ENCODE measurements at places on chromosomes 7 and 10. TPM values are rescaled to one million over a fixed set of nuclear protein-coding genes. Genes with fewer than 3 reads are reported as not detected.

DNA sequence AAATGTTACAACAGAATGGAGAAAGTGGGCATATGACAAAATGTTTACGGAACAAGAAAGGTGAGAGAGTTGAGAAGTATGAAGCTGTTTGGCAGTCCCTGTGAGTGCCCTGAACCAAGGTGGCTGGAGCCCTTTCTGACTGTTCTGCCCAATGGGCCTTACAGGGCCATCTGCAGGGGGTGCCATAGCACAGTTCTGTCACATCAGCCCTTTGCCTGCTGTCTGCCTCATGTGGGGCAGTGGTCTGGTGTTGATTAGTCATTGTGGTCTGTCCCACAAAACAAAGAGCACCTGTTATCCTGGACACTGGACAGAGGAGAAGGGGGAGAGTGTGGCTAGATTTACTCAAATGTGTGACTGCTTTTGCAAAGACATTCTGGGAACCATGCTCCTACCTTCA is 51.5 kb upstream of the OSBPL3 start:
- DNase-seq: no peak

DNA sequence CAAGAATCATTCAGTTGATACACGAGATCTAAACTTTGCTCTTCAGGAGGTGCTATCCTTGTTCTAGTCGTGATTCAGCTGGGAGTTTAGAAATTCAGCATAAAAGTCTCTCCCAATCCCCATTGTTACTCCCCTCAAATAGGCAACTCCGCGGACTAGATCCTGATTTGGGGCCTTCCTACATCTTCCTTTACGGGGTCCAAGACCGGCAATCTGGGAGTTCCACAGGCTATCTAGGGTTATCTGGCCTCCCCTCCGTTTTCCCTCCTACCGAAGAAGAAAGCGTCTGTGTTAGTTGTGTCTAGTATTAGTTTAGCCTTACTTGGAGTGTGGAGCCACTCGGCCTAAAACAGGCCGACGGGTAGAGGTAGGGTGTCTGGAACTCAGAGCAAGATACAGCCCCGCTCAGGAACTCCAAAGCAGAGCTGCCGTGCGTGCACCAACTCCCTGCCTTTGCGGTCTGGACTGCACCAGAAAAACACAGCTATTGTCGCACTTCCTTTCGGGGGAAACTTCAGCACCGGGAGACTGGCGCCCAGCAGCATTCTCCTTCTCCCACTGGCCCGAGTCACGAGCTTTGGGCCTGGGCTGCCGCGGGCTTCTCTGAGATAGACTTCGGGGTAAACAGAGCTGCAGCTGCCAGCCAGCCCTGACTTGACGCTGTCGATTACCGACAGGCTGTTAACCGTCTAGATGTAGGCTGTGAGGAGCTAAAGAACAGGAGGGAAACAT is 1.5 kb upstream of the DLX5 start:
- DNase-seq: no peak

- no peak for DNase-seq
These were observed 3.4 kb downstream of the FEZF1 start for GRCh38 chr7:122300956-122301833.

GRCh38 chr7:22138886-22139285 is 193.2 kb upstream of the CDCA7L start:
- no peak for DNase-seq

DNA sequence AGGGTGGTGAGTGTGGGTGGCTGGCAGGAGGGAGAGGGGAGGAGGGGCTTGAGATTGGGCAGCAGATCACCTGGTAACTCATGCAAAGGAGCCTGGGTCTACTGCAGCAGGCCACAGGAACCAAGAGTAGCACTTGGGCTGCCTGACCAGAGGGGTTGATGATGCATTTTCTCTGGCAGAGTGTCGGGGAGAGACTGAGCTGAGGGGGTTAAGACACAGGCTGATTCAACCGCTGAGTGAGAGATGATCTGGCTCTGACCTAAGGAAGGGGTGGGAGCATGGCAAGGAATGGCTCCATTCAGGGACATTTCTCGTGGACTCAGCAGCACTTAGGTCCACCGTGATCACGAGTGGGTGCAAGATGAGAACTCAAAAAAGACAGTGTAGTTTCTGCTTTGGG is 115.5 kb upstream of the STK17A start:
- DNase-seq: no peak

ANKRD61 gene
- total RNA-seq: 0.68 TPM
